ENCODE measurements at places on chromosomes 2 and 18.

DNA sequence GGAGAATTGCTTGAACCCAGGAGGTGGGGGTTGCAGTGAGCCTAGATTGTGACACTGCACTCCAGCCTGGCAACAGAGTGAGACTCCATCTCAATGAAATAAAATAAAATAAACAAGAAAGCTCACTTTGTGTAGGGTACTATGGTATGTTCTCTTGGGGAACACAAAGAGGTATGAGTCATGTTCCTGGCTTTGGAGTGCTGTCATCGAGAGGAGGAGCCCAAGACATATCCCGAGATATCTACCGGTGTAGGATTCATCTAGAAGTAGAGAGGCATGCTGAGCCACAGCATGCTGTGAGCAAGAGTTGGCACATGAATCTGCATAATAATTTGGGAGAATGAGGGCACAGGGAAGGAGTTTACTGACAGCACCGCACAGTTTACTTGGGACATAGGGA is 244.9 kb upstream of the EPHA4 start:
- DNase-seq, result no peak

DNA sequence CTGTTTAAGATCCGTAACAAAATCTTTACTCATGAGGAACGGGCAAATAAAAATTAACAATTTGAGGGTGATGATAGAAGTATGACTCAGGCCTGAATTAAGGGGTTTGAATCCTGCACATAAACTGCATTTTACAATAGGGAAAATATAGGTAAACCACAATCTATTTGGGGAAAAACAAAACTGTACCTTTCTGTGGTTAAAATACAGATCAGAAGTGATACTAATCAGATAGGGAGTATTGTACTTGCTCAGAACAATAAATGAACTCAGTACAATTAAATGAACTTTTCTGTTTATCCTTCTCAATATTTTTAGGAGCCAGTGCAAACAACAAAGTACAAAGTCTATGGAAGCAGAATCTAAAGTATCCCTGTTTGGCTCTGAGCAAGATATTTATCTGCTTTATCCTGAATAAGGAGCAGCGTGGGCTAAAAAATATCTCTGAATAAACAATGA is 287.3 kb downstream of the ZNF385B start:
- no peak for DNase-seq

GRCh38 chr18:59140302-59140885 is 710 bp downstream of the SEC11C start:
- peak; percentile 62 for DNase-seq

GRCh38 chr2:225556461-225556860 is 157.0 kb downstream of the NYAP2 start:
- DNase-seq, result no peak
